ENCODE measurements at places on chromosomes 4 and X. TPM values are rescaled to one million over a fixed set of nuclear protein-coding genes. Genes with fewer than 3 reads are reported as not detected.

DNA sequence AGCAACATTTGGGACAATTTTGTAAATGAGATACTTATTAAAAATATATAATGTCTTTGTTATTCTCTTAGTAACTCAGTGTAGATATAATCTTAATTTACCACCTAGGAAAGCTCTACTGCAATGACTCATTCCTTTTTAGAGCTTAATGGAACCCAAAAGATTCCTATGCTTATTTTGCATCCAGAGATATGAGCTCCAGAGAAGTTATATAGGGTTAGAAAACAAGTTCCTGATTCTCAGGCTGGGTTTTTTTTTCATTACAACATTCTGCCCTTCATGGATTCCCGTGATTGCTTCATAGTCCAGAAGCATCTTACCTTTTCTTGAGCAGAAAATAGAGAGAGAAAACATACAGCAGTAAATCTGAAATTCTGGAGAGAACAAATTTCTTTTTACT lies 57.9 kb upstream of the CXCL8 start:
- DNase-seq, result no peak

GRCh38 chr4:183637461-183637860 lies 21.5 kb downstream of the RWDD4 start:
- peak; percentile 33 for DNase-seq

GRCh38 chr4:156598138-156598681 lies 373.4 kb downstream of the PDGFC start:
- no peak for DNase-seq

DNA sequence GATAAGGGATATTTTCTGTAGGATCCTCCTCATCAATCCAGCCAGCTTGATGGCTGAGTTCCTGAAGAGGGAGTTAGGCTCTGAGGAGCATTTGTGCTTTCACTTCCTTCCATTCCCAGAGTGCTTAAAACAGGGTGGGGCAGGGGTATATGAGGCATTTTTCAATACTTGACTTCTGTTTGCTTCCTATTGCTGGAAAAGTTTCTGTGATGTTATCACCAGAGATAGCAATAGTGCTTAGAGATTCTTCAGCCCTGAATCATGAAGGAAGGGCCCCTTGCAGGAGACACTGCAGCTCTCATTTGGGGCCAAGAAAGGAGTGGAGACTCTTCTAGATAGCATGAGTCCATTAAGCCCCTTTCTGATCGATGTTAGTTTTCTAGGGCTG lies 166.7 kb upstream of the RPS6KA3 start:
- no peak for DNase-seq

DNA sequence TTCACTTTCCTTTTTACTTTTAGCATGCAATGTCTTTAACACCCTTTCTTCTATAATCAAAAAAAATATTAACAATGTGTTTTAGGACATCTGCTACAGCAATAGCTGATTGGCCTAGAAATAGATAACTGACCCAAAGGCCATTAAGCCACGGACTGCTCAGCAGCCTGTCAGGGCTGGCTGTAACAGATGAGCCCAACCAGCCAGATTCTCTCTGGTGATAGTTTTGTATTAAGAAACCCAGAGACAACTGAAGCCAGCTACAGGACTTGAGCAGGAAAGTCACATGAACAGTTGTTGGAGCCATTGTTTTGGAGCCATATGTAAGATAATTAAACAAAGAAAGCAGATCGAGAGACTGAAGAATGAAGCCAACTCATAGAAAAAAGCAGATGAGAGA lies 80.3 kb downstream of the DDIT4L start:
- DNase-seq, result no peak

DNA sequence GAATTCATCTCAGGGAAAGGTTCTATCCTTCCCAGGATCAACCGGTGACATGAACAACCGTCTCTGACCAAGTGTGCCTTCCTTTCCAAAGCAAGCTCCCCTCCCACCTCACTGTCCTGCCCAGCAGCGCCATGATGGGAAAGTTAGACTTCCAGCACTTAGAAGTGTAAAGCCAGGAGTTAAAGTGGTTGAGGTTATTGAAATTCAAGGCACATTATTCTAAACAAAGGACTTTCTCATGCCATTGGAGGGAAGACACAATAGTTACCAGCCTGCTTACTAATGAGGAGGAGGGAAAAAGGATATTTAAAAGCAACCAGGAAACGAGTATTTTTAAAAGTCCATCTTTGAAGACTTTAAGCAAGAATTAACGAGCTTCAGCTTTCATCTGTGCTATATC lies 96.8 kb downstream of the NSUN7 start:
- no peak for DNase-seq

DNA sequence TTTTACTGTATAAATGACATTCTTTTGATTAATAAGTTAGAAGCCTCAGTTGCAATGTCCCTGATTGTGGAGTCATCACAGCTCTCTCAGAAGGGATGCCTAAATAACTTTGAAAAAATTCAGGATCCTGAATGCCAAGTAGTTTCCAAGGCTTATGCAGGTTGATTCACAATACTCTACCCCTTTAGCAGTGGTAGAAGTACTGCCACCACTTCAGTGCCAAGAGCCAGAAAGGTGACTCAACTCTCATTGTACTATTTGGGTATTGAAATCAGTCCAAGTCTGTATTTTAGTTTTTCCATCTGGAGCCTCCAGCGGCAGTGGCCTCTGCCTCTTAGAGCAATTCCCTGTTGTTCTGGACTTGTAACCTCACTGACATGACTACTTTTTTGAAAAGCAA lies 320.1 kb upstream of the NDST4 start:
- no peak for DNase-seq

GRCh38 chrX:68115371-68115770 lies 317.9 kb downstream of the OPHN1 start:
- DNase-seq, result no peak

GRCh38 chr4:117796677-117797076 lies 237.6 kb upstream of the NDST3 start:
- DNase-seq, result peak; percentile 30

DNA sequence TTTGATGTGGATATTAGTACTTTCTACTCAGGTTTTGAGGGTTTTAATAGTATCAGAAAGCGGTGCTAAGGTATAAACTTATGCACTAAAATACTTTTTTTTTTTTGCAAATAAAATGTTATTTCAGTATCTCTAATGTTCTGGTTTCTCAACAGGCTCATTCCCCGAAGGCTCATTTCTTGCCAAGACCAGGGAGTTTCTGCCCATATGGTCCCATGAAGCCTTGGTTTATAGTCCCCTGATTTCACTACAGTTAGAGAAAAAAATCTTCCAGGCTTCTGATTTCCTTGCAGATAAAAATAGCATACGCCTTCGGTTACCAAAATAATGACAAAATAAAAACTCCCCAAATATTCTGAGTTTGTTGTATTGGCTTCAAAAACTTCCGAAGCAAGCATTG lies 814.2 kb upstream of the PABPC4L start:
- no peak for DNase-seq

- no peak for DNase-seq
Measured at GRCh38 chrX:119745283-119745848, 13.0 kb upstream of the SOWAHD start.

DNA sequence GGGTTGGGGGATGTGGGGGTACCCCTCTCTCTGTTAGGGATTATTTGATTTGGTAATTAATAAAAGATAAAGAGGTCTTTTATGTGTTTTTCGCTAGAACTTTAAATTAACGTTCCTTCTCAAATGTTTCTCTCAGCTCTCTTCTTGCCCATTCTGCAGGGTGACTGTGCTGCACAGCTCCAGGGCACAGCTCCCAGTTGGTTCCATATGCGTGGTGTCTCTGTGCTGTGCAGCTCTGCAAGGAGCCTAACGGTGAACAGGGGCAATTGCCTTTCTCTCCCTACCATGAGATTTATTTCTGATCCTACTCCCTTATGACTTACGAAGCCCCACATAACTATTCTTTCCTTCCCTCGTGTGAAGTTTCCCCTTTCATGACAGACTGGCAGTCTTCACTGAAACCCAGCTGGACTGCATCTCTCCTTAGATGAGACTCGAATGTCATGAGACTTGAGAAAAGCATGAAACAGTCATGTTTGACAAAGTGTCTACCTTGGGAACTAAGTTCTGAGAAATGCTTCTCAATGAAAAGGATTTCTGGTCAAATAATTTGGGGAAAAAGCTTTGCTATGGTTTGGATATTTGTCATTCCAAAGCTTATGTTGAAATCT lies 50.2 kb upstream of the SPRY1 start:
- DNase-seq, result no peak

GDPD2 gene
- total RNA-seq, result not detected

GRCh38 chr4:89834486-89835209 lies 2.3 kb downstream of the SNCA start:
- no peak for DNase-seq

GRCh38 chr4:147913137-147913536 lies 181.2 kb downstream of the ARHGAP10 start:
- no peak for DNase-seq

DNA sequence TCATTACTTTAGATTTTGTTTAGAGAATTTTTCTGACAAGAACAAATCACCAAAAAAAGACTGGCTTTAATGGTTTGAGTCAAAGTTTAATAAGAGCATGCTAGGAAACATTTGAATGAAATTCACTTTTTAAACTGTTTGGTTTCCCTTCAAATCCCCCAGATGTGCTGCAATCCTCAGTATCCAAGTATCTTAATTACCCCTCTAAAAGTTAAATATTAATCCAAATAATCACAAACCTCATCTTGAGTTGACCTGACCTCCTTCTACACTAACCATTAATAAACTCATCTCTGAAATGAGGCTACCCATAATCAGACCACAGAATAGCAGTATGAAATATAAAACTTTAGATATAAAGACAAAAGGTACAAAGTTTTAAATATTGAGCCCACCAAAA lies 10.1 kb downstream of the DHX15 start:
- peak; percentile 48 for DNase-seq

DNA sequence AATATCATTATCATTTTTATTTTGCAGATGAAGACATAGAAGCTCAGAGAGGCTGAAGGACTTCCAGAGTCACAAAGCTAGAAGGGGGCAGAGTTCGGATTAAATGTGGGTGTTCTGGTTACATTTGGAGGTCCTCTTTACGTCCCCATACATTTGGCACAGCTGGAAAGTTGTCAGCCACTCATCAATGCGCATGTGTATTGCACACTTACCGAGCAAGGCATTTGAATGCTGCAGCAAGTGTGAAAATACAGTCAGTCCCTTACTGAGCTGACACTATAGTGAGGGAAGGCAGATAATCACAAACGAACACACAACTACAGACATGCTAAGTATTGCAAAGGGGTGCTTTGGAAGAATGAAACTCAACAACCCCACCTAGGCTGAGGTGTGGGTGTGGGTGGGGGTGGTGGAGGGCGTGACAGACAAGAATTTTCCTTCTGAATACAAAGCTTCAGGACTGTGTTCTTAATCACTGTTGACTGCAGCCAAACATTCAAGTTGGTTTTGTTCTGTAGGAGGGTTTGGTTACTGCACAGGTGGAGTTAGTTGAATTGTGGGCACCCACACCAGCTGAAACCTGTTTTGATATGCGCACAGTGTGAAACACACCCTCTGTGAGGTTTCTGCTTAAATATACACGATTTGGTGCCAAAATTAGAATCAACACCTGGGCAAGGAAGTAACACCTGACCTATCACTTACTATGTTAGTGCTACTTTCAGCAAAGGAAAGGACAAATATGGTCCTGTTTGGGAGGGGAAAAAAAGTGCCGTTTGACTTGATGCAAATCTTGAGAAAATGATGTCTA lies 72.4 kb downstream of the COQ2 start:
- no peak for DNase-seq

ADH5 gene
- total RNA-seq, result 212 TPM

ARX gene
- not detected for total RNA-seq

MTMR8 gene
- 0.20 TPM for total RNA-seq

SPP1 gene
- 7,203 TPM for total RNA-seq

GRCh38 chr4:35525192-35525978 lies 718.9 kb downstream of the ARAP2 start:
- no peak for DNase-seq

CENPVL3 gene
- total RNA-seq, result not detected

NEUROG2 gene
- total RNA-seq, result not detected

- DNase-seq, result no peak
Measured at GRCh38 chrX:134251241-134251640, 14.3 kb downstream of the CCDC160 start.

HPF1 gene
- 34.6 TPM for total RNA-seq

PRRG1 gene
- total RNA-seq, result 4.7 TPM

MEPE gene
- total RNA-seq, result not detected

DNA sequence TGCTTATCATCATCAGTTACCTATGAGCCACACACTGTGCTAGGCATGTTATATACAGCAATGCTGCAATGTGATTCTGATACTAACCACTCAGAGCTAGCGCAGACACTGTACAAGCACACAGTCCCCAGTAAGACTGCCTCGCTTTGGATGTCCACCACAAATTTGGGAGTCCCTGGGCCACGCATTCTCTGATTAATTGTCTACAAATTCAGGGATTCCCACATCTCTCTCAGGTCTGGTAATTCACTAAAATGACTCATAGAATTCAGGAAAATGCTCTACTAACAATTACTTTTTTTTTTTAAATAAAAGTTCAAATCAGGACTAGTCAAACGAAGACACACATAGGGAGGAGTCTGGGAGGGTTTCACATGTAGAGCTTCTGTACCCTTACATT lies 652.1 kb upstream of the AADAT start:
- DNase-seq, result no peak

GRCh38 chrX:113275804-113276203 lies 435.2 kb upstream of the AMOT start:
- no peak for DNase-seq

DNA sequence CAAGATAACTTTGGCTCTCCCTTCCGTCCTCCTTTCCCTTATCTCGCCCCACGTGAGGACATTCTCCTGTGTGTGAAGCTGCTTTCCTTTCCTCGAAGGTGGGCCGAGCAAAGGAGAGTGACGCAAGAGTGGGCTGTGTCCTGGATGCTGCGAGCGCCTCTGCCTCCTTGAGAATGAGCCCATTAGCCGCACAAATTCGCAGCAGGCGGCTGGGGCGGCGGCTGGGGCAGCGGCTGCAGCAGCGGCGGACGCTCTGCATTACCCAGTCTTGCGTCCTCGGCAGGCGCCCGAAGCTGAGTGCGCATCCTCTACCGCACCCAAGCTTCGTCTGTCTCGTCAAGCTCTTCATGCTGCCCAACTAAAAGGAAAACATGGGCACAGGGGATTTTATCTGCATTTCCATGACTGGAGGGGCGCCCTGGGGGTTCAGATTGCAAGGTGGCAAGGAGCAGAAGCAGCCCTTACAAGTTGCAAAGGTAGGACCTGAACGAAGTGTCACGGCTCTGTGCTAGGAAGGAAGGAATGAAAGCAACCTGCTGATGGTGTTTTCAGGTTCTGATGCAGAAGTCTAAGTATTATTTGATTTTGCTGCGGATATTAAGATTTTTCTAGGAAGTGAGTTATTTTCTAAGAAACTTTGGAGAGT lies at the start of gene SYNPO2:
SYNPO2 (plus strand) TSS at position 189 of the 646 bp plus-strand sequence; CDS start at position 372, 183 bp downstream.
- peak; percentile 48 for DNase-seq

SULT1B1 gene
- total RNA-seq, result not detected
